ENCODE measurements at places on chromosomes 5 and 9. TPM values are rescaled to one million over a fixed set of nuclear protein-coding genes. Genes with fewer than 3 reads are reported as not detected.

The SLC25A51 gene
- total RNA-seq, result 29.0 TPM

The PPP3R2 gene
- total RNA-seq, result not detected

The FST gene
- 1.9 TPM for total RNA-seq

The CAMK2A gene
- 22.7 TPM for total RNA-seq

The GTF2H2 gene
- 8.4 TPM for total RNA-seq

The CD14 gene
- 29.6 TPM for total RNA-seq

The NME5 gene
- 2.0 TPM for total RNA-seq
